ENCODE measurements at places on chromosomes 6 and 20.

DNA sequence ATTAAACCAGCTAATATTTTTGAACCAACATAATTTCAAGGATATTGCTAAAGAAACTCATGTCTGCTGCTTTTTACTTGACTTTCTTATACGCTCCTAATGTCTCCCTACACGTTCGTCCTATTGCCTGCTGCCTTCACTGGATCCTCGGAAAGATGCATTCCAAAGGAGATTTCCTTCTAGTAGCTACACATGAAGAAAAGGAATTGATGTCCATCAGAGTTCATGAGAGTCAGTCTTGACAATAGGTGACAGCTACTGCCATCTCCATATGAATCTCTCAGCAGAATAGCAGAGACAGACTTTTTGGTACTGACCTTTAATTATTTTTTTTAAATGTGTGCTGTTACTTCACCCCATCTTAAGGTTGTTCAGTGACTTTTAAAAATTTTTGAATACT, 24.2 kb upstream of the COL9A1 start:
- no peak for DNase-seq

DNA sequence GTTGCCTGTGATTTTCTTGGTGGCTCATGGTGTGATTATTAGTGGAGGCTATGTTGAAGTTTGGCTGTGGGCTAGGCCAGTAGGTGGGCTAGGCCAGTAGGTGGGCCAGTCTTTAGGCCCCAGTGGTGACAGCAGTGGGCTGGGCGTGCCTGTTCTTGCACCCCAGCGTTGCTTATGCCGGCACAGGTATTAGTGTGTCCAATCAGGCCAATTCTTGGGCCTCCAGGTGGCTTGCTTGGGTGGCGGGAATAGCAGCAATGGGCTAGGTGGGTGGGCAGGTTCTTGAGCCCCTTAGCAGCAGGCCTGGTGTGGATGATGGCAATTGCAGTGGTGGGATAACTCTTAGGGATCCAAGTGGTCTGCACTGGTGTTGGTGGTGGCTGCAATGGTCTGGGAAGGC, 22.9 kb downstream of the GJA10 start:
- no peak for DNase-seq

DNA sequence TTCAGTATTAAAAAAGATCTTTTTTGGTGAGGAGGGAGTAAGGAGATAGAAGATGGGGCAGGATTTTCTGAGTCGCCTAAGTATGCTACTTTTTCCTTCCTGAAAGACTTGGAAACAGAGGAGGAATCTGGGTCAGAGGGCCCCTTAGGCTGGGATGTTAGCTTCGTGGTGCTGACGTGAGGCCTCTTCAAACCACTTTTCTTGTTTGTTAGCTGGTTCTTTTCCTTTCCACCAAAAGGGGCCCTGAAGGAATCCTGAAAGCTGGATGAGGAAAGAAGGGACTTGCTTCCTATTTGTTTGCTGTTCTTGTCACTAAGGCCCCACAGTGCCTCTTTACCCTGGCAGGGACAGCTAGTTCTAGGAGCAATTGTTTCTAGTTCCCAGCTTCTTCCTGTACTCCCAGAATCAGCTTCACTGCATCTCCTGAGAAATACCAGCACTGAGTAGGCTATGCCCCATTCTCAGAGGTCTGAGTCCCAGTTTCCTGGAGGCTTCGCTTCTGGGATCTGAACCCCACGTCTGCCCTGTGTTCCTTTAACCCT, 2.2 kb upstream of the IL20RA start:
- DNase-seq: no peak

DNA sequence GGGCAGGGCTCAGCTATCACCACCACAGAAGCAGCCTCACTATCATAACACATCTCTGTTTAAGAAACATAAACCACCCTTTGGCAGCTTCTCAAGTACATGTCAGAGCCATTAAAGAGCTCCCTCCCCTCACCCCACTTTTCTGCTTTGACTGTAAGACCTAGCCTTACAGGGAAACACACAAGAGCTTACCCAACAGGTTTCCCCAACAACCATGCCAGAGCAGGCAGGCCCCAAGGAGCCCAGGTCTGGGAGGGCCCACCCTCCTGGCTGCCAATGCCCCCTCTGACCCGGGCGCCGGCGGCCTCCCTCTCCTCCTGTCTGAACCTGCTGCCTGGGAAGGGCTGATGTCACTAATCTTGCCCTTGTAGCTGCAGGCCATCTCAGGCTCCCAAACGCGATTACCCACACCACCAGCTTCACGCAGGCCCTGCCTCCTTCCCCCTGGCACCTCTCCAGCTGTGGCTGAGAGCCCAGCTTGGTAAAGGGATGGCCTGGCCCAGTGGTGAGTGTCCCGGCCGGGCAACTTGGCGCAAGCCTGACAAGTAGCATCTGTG, 402.0 kb downstream of the MAFB start:
- DNase-seq: no peak

DNA sequence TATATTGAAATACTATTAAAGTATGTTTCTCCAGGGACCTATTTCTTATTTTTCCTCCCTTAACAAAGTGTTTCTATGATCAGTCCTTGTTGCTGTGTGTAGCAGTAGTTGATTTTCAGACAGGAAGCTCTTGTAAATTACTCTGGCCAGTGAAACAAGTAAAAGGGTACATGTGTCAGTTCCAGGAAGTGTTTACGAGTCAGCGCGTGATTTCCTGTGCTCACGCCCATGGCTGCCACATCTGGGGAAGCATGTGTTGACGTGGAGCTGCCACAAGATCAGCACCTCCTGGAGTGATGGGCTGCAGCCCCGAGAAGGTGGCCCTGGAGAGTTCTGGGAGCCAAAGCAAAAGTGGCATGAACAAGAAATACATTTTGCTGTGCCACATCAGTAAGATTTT, 38.6 kb upstream of the GGTLC1 start:
- DNase-seq: no peak

- no peak for DNase-seq
Observed at GRCh38 chr6:43393602-43394001, 24.2 kb upstream of the ZNF318 start.

DNA sequence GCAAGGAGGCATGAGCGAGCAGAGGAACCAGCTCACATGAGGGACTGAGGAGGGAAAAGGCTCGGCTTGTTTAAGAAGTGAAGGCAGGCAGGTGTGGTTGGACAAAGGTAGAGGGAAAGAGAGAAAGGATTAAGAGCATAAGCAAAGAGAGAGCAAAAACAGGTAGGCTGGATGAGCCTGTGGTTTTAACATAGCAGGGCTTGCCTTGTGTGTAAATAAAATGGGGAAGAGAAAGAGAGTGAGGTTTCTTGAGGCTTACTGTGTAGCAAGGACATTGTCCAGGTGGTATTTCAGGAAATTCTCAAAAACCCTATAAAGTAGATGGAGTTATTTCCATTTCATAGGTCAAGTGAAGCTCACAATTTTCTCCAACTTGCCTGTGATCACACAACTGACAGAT, 93.9 kb upstream of the HDAC2 start:
- DNase-seq: no peak

DNA sequence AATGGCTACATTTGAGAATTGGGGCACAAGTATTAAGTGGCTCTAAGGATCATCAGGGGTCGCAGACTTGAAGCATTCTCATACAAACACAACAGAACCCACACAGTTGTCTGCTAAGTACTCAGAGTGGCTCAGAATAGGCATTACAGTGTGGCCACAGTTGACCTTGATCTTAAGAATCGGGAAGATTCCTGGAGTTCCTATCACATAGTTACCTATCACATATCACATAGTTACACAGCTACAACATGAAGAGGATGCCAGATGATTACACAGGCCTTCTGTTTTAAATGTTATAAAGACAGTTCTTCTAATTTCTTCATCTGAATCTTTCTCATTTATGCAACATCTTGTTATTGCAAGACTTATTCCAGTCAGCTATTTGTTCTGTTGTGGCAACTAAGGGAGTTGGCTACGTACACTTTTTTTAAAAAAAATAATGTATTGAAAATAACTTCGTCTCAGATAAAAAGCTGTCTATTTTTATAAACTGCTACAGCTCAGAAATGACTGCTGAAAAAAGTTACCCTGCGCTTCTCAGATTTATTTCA, 129.0 kb downstream of the REV3L start:
- no peak for DNase-seq

DNA sequence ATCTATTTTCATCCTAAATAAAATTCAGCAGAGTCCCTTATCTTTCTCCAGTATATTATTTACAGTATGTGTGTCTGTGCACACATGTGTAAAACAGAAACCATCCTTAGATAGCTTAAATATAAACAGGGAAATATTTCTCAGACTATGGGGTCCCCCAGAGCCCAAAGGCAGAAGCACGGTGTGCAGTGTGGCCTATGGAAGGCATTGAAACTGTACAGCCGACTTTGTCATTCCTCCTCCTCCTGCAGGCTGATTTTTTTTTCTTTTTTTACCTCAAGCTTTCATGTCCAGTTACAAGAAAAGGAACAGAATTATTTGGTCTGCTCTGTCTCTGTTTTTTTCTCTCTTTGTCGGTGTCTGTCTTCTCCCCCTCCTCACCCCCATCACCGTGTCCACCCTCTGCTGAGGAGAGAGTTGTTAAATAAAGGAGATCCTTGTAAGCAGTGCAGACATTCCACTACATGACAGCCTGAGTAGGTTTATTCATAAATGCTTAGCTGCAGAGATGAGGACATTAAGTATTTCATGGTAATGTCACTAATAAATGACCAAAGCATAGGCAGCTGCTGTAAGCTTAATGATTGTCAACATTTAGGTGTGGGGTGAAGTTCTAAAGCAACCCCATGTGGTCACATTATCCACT, 31.8 kb upstream of the SLC35D3 start:
- no peak for DNase-seq

DNA sequence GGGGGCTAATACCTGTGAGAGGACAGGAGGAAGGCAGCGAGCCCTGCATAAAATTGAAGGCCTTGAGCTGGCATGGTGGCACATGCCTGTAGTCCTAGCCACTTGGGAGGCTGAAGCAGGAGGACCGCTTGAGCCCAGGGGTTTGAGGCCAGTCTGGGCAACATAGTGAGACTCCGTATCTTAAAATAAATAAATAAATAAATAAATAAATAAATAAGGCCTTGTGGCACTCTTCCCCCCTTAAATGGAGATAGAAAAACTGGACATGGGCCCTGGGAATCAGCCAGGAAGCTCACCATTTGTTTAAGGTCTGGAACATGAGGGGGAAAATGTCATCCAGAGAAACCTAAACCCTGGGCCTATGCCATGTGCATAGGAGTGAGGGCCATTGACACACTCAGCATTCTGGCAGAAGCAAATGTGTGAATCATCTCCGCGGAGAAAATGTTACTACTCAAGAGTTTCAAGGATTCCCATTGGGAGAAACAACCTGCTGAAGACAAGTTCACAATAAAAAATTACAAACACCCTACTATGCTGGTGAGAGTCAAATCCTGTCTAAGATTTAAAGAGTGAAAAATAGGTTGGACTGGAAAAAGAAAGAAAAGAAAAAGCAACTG, 51.9 kb upstream of the UBR2 start:
- no peak for DNase-seq

- DNase-seq: no peak
Observed at GRCh38 chr20:44979090-44979621, 12.8 kb downstream of the STK4 start.

DNA sequence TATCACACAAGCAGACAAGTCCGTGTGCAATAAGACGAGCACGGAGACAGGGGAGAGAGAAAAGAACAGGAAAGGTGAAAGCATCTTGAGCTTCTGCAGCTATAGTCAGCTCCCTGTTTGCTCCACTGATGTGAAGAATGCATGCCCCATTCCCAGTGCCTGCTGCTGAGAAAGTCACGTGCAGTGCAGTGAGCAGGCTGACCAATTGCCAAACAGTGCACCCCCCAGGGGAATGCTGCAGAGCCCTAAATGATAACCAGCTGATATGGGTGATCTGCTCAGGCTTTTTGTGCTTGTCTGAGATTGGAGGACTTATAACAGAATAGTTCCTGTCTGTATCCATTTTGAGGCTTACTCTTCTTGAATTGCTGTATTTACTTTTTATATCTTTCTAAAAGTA, 121.5 kb downstream of the PACRG start:
- DNase-seq: no peak
